ENCODE measurements at places on chromosomes 13 and 19.

DNA sequence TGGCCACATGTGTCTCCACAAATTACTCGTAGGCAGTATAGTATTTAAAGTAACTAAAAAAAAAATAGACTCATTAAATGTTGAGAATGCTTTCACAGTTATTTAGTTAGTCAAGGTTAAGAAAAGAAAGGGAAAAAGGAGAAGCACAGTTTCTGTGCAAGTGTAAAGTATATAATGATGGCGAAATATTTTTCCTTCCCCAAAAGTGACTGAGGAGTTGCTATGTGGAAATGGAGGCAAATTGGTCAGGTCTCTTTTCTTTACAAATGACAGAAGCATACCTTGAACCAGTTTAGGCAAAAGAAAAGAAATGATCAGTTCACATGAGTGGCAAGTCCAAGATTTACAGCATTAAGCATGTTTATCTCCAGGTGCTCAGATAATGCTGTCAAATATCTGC is 18.0 kb downstream of the CSNK1A1L start:
- DNase-seq: no peak

DNA sequence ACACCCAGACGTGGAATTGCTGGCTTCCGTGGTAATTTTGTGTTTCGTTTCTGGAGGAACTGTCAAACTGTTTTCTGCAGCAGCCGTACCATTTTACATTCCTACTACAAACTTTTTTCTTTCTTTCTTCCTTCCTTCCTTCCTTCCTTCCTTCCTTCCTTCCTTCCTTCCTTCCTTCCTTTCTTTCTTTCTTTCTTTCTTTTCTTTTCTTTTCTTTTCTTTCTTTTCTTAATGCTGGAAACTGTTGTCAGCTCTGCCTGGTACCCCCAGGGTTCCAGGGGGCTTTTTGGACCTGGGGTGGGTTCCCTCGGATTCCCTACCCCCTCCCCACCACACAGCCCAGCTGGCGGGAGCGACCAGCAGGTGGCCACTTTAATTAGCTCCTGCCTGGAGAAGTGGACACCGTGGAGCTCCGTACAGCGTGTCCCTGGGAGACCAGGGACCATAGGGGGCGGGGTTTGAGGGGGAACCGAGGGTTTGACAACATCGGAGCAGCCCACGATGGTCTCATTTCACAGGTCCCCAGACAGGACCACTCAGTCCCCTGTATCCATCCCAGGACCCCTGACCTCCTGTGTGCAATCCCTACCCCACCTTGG is 24.4 kb downstream of the CELF5 start:
- no peak for DNase-seq

DNA sequence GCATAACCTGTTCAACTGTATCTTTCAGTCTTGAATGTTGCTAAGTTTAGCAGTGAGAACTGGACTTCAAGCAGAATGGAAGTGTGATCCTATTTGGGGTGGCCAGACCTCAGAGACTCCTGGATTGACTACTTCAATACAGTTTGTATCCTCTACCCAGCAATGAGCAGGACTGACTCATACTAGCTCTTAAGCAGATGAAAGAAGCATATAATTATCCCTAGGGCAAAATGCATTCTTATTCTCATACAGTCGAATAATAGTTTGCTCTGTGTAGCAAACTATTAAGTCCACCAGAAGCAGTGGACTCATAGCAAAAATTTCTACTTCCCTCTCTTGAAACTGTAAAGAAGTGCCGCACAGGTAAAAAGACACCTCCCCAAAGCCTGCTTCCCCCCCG is 46.4 kb upstream of the FAM216B start:
- no peak for DNase-seq

DNA sequence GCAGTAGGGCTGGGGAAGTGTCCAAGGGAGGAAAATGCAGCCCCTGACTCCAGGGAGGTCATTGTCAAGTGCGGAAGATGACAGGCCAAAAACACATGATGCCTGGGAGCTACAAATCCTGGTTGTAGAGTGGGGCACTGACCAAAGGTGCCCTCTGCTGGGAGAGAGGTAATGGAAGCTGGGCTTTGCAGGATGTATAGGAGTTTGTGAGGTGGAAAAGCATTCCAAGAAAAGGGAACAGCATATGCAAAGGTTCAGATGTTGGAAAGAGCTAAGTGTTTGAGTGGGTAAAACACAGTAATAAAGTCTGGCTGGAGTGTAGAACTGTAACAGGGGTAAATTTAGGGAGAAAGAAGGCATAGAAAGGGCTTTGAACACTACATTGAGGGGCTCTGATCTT is 46.9 kb upstream of the PTPRS start:
- no peak for DNase-seq

DNA sequence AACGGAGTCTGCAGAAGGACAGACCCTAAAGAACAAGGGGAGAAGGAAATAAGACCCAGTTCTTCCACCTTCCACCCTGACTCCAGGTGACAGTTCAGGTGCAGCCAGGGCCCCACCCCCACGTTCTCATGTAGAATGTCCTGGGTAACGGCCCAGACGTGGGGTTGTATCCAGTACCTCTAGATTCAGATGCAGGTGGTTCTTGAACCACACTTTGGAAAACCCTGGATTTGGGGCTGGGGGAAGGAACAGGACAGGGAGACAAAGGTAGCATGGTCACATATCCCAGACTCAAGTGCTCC is 2.2 kb downstream of the DMPK start:
- no peak for DNase-seq

- no peak for DNase-seq
Measured at GRCh38 chr13:80979035-80979641, 638.2 kb upstream of the SPRY2 start.

DNA sequence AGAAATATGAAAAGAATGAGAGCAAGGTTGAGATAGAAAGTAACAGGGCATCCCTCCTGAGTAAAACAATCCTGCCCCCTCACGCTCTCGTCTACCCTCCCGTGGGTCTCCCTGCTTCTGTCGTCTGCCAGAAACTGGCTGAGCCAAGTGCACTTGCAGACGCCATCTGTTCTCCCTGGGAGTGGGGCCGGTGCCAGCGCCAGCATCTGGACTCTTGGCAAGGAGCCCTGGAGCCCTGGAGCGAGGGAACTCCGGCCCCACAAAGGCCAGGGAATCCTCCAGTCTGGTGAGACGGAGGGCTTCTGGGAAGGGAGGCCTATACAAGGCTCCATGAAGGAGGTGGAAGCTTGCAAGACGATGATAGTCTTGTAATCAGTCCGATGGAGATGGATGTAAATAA is 2.3 kb upstream of the TMEM91 start:
- DNase-seq: no peak

- no peak for DNase-seq
Measured at GRCh38 chr13:113155201-113155600, 3.2 kb upstream of the PROZ start.

DNA sequence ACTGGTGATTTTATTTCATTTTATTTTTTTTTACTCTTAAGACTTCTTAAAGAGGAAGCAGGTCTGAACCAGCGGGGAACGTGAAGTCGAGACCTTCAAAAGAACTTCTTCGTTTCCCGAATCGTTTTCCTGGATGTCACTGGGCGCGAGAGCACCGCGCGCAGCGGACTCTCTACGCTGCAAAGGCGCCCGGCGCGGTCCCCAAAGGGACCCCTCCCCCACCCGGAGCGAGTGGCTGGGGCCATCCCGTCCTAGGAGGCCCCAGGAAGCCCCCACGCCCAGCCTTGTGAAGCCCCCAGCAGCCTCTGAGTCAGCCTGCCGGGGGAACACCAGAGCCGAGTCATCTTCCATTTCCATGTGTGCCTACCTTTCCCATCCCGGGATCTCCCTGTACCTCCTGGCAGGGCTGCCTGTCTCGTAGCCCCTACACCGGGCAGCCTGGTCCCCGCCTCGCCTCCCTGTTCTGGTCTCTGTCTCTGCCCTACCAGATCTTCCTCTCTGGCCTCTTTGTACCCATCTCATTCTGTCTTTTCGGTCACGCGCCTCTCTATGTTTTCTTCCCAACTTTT is 608 bp downstream of the CD70 start:
- no peak for DNase-seq

DNA sequence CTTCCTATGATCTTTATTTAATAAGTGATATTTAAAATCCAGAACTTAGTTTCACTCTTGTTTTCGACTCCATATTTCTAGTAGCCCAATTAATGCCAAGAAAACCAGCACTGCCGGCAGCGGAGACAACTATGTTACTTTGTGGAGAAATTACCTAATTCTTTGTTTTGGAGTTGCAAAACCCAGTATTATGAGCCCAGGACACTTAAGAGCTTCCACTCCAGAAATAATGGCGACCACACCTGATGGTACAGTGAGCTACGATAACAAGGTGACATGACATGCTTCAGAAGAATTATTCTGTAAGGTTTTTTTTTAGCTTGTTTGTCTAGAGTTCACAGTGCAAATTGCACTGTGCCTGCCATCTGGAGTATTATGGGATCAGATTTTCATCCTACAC is 136.4 kb downstream of the ZAR1L start:
- DNase-seq: no peak

DNA sequence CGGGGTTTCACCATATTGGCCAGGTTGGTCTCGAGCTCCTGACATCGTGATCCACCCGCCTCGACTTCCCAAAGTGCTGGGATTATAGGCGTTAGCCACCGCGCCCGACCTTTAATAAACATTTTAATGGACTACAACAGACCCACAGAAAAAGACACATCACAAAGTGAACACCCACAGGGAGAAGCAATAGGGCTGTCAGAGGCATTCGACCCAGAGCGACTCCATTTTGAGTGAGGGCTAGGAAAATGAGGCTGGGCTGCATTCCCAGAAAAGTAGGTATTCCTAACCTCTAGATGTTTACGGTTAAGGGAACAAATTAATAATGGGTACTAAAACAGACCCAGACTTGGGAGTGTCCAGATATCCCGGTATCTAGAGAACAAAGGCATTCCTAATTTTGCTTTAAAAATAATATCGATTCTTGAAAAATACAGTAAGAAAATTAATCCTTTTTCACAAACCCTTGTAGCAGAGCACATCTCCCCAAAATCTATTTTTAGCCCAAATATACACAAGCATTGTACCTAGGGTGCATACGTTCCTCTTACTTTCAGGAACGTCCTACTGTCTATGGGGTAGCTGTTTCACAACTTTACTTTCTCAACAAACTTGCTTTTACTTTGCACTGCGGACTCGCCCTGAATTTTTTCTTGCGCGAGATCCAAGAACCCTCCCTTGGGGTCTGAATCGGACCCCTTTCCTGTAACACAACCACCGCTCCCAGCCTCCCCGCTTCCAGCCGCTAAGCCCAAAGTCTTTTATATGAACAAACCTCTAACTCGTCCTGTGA is 811 bp upstream of the ZNF8 start:
- no peak for DNase-seq

DNA sequence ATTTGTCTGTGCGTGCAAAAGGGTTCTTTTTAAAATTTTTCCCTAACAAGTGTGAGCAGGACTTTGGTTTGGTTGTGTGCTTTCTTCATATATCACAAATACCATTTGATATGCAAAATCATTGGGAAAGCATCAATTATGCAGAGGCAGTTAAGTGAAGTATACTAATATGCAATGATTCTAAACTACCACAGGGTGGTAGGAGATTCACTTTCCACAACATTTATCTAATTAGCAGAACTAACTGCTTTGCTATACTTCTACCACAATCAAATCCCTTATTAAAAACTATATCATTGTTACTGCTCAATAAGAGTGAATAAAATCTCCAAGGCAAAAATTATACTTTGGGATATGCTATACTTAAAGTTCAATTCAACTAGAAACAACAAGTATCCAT is 2738.9 kb upstream of the PCDH20 start:
- DNase-seq: no peak

DNA sequence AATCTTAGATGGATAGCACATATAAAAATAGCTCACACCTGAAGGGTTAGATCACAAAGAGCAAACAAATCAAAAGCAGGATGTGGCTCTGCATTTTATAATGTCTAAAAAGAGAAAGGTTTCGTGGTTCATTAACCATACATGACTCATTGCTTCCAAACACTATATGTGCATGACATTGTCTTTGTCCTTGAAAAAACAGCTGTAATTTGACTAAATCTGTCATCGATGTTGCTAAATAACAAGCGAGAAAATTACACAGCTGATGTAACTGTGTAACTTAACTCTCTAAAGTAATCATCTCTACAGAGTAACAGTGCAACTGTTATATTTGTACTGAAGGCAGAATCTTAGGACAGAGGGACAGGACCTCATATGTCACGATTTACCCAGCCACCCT is 383.1 kb upstream of the GPC6 start:
- DNase-seq: no peak

- no peak for DNase-seq
Measured at GRCh38 chr13:108816375-108816774, 187.0 kb downstream of the MYO16 start.

DNA sequence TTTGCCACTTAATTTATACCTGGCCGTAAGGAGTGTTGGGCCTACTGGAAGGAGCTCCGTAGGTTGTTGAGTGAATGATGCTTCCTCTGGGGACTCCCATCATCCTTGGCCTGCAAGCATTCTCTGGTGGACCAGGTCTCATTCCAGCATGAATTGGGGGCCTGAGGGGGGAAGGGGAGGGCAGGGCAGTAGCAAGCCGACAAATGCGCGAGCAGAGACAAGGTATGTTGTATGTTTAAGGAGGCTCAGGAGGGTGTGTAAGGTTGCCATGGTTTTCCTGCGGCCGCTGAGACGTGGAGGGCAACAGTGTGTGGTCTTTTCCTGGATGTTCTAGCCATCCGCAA is 749 bp downstream of the ZNF264 start:
- DNase-seq: no peak

- DNase-seq: no peak
Measured at GRCh38 chr13:22405891-22406290, 735.0 kb downstream of the FGF9 start.

DNA sequence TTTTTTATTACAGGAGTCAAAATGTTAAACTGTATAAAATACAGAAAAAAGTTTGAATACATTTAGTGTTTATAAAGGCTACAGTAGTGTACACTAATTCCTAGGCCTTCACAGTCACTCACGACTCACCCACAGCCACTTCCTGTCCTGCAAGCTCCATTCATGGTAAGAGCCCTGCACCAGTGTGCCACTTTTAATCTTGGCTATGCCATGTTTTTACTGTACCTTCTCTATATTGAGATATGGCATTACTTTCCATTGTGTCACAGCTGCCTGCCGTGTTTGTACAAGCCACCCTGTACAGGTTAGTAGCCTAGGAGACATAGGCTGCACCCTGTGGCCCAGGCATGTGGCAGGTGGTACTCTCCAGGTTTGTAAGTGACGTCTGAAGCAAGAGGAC is 32.1 kb downstream of the C1QTNF9 start:
- DNase-seq: no peak

DNA sequence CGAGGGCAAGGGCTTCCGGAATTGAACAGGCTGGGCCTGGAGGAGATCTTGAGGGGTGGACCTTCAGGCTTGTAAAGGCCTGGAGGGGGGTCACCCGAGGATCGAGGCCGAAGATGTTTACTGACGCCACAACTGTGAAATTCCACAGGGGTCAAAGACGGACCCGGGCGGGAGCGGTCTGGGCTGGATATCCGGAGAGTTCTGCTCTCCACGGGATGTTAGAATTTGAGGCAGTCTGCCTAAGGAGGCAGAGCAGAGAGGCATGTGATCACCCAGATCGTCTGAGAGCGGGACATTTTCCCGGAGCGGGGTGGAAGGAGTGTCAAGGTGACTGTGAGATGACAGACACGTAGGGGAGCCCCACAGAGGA is 13.2 kb downstream of the KLHL26 start:
- no peak for DNase-seq

GRCh38 chr13:33797622-33798021 is 20.3 kb upstream of the RFC3 start:
- no peak for DNase-seq
